AG08396 (cell line): ENCODE measurements at places on chromosomes 7 and 10.

GRCh38 chr10:7819121-7819460, 786 bp downstream of the TAF3 start:
- DNase-seq = peak; percentile 52

DNA sequence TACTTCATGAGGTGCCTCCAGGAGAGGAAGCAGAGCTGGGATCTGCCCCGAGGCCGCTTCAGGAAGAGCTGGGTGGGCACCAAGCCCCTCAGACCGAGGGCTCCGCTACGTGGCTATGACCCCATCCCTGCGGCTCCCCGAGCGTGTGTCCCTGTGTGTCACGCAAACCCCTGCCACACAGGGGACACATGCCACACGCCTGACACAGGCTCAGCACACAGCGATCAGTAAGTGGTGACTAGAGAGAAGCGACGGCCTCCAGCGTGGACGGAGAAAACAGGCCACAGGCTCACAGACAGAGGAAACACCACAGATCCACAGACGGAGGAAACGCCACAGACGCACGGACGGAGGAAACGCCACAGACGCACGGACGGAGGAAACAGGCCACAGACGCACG, 18.5 kb downstream of the DIP2C start:
- no peak for DNase-seq

DNA sequence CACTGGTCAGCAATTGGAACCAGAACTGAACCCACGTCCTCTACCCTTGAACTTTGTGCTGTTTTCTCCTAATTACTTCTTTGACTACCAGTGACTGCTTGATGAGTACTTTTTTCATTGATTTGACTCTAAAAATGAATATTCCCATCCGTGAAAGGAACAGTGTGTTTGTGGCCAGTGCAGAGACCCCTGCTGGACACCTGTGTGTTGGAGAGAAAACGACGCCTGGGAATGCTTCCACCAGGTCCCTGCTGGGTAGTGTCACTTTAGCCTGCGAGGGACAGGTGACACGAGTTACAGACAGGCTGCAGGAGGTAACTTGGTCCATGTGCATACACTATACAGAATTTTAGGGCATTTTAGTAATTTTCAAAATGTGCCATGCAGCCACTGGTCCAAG, 6.8 kb upstream of the GJD4 start:
- DNase-seq = no peak

DNA sequence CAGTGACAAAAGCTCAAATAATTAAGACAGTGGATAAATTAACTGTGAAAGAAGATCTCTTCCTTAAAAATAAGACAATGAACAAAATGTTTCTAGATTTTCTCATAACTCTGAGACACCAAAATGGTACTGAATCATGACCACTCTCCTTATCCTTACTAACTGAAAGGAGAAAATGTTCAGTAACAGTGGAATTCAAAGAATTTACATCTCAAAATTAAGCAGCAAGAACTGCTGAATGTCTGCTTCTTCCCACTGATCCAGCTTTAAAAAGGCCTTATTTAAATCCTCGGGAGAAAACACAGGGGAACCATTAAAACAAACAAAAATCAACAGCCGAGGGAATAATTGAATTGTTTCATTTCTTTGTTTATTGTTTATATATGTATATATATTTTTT, 27.3 kb upstream of the PLXDC2 start:
- DNase-seq = no peak

DNA sequence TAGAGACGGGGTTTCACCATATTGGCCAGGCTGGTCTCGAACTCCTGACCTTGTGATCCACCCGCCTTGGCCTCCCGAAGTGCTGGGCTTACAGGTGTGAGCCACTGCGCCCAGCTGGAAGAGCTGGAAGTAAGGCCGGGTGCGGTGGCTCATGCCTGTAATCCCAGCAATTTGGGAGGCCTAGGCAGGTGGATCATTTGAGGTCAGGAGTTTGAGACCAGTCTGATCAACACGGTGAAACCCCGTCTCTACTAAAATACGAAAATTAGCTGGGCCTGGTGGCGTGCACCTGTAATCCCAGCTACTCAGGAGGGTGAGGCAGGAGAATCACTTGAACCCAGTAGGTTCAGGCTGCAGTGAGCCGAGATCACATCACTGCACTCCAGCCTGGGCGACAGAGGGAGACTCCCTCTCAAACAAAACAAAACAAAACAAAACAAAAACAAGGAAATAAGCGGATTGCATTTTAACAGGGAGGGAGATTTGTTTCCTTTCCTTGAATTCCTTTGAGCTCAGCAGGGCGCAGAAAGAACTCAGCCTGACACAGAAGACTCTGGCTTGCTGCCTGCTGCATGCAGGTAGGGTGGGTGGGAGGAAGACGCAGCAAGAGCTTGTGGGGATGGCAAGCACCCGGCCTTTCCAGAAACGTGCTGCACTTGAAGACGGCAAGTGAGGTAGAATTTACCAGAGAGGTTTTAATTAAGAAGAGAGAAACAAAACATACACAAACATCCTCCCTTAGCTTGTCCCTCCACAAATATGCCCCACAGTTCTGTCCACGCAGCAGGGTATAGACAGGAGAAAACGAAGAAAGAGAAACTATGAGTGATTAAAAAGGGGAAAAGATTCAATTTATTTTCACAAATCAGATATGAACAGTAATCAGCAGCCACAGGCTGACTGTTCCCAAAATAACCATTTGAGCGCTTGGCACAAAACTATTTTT, 148.0 kb downstream of the RNF216 start:
- DNase-seq = no peak

DNA sequence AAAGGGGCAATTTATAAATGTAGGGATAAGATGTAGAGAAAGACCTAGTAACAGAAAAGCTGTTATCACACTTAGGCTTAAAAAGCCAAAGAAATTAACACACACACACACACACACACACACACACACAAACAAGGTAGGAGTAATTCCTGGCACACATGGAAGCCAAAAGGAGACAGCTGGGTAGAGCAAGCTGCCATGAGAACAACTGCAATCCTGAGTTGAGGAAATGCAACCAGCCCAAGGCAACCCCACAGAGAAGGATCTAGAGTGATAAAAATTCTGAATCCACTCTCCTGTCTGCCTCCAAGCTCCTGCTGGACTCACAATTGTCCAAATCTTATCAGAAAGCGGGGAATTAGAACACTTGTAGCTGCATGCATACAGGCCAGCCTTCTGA, 229.1 kb upstream of the DGKB start:
- no peak for DNase-seq

DNA sequence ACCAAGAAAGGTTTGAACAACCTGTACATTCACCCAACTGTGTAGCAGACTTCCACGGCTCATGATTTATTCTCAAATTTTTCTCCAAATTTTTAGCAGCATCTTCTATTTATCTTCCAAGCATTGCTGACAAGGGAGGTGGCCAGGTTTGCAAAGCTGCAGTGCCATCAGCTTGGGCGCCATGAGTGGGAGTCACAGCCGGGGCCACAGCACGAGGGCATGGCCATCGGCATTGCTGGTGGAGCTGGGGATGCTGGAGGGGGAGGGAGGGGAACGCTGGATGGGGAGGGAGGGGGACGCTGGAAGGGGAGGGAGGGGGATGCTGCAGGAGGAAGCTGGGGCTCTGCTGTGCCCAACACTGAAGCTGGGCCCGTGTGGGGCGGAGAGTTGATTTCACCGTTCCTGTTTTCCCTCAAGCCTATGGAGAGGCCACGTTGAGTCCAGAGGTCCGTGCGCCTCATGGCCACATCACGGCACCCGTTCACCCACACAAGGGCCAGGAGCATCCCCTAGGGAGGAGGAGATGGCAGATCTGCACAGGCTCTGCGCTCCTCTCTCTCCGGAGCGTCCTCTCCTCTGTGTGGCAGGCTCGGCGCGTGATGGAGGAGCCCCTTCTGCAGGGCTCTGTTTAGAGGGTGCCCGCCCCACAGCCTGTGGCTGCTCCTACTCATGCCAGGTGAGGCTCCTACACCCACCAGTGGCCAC, 520.2 kb downstream of the DNAJB6 start:
- no peak for DNase-seq

DNA sequence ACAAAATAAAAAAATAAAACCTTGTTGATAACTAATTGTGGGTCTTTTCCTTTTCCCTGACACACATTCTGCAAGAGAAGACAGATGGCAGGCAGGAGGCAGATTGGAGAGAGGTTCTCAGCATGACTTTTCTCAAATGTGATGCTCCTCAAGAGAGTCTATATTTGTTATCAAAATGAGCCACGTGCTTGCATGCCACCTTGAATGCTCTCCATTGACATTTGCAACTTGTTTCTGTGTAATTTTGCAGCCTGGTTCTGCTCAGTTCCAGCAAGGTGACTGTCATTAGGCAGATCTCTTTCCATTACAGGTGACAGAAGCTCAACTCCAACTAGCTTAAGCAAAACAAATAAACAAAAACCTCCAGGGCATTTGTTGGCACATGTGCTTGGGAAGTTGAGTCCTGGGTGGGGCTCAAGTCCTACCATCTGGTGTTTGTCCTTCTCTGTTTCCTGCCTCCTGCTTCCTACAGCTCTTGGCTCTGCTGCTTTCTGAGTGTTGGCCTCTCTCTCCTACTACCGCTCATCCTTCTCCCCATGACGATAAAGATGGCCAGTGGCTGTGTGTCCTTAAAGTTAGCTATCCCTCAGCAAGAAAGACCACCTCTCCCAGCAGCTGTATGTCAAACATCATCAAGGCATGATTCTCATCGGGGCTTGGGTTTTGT, 56.7 kb downstream of the GRK5 start:
- DNase-seq = no peak

GRCh38 chr10:4018054-4018511, 233.1 kb upstream of the KLF6 start:
- no peak for DNase-seq

DNA sequence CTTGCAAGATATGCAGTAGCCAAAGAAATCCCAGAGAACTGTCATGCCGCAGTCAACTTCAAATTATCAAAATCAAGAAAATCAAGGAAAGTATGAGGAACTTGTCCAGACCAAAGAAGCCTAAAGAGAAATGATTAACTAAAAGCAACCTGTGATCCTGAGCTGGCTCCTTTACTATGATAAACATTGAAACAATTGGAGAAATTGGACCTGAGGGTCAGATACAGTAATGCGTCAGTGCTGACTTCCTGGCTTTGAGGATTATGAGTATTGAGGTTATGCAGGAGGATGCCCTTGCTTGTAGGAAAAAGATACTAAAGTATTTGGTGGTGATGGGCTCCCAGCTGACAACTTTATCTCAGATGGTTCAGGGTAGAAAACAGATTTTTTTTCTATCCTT, 324.7 kb upstream of the AKR1E2 start:
- no peak for DNase-seq

GRCh38 chr10:99443500-99443899, 13.1 kb upstream of the GOT1 start:
- DNase-seq = no peak

DNA sequence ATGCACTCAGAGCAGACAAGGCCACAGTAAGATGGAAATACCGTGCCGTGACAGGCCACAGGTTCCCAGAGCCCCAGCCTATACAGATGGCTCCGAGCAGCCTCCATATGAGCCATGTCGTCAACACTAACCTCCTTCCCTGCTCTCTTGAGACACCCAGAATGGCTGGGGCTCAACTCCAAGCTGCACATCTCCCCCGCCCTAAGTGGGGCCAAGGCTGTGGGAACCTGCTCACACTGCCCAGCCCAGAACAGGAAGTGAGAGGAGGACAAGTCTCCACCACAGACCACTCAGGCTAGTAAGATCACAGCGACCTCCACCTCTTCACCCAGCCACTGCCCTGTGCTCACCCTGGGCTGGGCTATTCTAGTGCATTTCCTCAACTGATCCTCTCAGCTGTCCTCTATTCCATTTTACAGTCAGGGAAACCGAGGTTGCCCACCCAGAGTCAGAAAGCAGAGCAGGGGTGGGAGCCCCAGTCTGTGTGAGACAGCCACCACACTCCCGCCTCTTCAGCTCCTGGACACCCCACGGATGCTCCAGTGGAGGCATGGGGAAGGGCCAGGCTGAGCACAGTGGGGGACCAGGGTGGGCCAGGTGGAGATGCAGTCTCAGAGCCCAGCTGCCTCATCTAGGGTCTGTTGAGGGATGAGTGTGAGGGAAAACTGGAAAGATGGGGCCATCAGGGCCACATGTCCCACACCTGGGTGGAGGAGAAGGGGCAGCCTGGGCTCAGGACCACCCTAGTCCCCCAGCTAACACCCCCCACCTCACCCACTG, 11.6 kb downstream of the GRID1 start:
- no peak for DNase-seq

DNA sequence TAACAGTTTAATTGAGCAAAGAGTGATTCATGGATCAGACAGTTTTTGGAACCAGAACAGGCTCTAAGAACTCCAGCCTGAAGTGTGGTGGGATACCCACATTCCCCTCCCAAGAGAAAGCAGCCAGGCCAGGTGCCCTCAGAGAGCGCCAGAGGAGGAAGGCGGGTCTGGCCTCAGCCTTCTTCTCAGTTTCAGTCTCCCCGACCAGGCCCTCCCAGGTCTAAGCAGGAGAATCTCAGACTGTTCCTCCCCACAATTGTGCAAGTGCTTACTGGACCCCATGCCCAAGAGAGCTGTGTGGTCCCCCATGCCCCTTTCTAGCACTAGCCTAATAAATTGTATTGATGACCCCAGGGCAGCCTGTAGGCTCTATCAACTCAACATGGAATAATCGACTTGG, 25.6 kb downstream of the PPIF start:
- DNase-seq = no peak

GRCh38 chr7:32958046-32959025, 1.1 kb downstream of the FKBP9 start:
- no peak for DNase-seq

DNA sequence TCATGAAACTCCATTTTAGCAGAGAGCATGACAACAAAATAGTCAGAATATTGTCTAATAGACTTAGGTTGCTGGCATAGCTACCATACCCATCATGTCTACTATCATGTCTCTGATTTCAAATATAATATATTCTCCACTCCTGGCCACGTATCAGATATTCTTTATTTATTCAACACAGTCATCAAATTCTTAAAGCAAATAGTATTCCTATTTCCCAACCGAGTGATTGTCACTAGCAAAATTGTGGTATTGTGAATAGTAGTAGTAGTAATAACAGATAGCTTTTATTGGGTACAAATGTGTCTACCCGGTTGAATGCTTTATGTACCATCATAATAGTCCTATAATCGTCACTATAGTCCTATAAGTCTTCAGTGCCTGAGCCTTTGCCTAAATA, 918.6 kb downstream of the KCNMA1 start:
- no peak for DNase-seq

DNA sequence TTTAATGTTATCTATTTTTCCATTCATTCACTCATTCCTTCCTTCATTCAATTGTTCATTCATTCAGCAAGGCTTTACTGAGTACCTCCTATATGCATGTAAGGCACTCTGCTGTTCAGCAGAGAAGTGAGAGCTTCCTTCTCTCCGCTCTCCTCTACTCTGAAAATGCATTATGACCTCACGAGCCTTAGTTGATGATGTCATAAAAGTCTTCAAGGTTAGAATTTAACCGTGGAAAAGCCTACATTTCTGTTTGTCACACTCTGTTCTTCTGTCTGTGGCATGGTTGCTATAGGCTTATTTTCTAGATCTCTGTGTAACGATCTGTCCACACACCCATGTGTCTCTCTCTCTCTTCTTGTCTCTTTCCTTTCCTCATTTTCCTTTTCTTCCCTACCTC, 17.1 kb downstream of the ODAD2 start:
- no peak for DNase-seq
